ENCODE measurements at places on chromosomes 6 and 20. TPM values are rescaled to one million over a fixed set of nuclear protein-coding genes. Genes with fewer than 3 reads are reported as not detected.

TMEM217 gene
- 4.8 TPM for total RNA-seq

SSTR4 gene
- total RNA-seq: not detected

ARMH2 gene
- total RNA-seq: not detected

CST7 gene
- not detected for total RNA-seq

C20orf144 gene
- total RNA-seq: not detected

ZFP57 gene
- 1.1 TPM for total RNA-seq

TFAP2B gene
- not detected for total RNA-seq

LAMP5 gene
- not detected for total RNA-seq

NEURL2 gene
- 5.5 TPM for total RNA-seq

VARS2 gene
- 21.7 TPM for total RNA-seq

C6orf132 gene
- total RNA-seq: 15.8 TPM

MAFB gene
- 1.5 TPM for total RNA-seq

ZNF334 gene
- total RNA-seq: 1.2 TPM

CPNE1 gene
- 110 TPM for total RNA-seq

HLA-DQA1 gene
- not detected for total RNA-seq

PNPLA1 gene
- not detected for total RNA-seq

ERVFRD-1 gene
- total RNA-seq: not detected

POPDC3 gene
- total RNA-seq: 4.3 TPM

NKX2-4 gene
- not detected for total RNA-seq

LTA gene
- not detected for total RNA-seq

PGC gene
- not detected for total RNA-seq

KIF25 gene
- total RNA-seq: not detected

TOX2 gene
- not detected for total RNA-seq

TCF19 gene
- total RNA-seq: 6.0 TPM

MMP24 gene
- total RNA-seq: not detected

LTV1 gene
- total RNA-seq: 18.3 TPM

NTSR1 gene
- not detected for total RNA-seq

SLC25A27 gene
- total RNA-seq: 2.8 TPM

HCRTR2 gene
- not detected for total RNA-seq

SLC35D3 gene
- under 0.01 TPM for total RNA-seq

TRAM2 gene
- 3.6 TPM for total RNA-seq

JPH2 gene
- under 0.01 TPM for total RNA-seq

MAP7 gene
- 28.7 TPM for total RNA-seq

HLA-DQB1 gene
- not detected for total RNA-seq

GMPR gene
- not detected for total RNA-seq

SPTLC3 gene
- 5.1 TPM for total RNA-seq

GPR6 gene
- total RNA-seq: not detected

SAMD3 gene
- not detected for total RNA-seq

LY86 gene
- total RNA-seq: not detected

LY6G6F gene
- total RNA-seq: not detected

PHACTR1 gene
- 0.96 TPM for total RNA-seq

DEFB125 gene
- not detected for total RNA-seq

HCK gene
- total RNA-seq: not detected

EYS gene
- total RNA-seq: under 0.01 TPM

SIRPB2 gene
- 0.21 TPM for total RNA-seq

EBF4 gene
- total RNA-seq: 1.2 TPM
